ENCODE measurements at places on chromosomes 6 and 20. TPM values are rescaled to one million over a fixed set of nuclear protein-coding genes. Genes with fewer than 3 reads are reported as not detected.

The MYT1 gene
- total RNA-seq: 0.17 TPM

The ABHD16B gene
- not detected for total RNA-seq

The PXT1 gene
- total RNA-seq: not detected

The SLC16A10 gene
- total RNA-seq: 2.2 TPM

The DDX27 gene
- 32.6 TPM for total RNA-seq

The PRICKLE4 gene
- total RNA-seq: 13.1 TPM

The DEFB132 gene
- total RNA-seq: not detected

The FLRT3 gene
- 33.2 TPM for total RNA-seq

DNA sequence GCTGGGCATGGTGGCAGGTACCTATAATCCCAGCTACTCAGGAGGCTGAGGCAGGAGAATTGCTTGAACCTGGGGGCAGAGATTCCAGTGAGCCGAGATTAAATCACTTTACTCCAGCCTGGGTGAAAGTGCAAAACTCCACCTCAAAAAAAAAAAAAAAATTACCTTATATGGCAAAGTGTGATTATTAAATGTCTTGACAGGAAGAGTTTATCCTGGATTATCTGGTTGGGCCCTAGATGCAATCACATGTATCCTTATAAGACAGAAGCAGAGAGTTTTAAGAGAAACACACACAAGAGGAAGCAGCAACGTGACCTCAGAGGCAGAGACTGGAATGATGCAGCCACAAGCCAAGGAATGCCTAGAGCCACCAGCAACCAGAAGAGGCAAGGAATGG is 11.0 kb downstream of the ADA start:
- DNase-seq: no peak

DNA sequence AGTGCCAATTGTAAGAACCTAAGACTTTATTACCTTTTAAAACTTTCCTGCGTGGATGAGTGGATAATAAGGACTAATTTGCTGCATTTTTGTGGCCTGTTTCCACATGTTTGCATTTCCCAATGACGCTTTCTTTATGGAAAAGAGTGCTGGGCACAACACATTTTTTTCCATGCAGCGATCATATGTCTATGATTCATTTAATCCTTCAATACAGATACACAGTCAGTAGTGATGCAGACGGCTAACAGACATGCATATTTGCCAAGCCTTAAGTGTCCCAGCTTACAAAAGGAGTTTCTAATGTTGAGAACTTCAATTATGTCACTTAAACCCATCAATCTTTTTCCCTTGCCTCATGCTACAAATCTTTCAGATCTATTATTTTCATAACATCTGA is 239.8 kb upstream of the PREP start:
- DNase-seq: no peak

DNA sequence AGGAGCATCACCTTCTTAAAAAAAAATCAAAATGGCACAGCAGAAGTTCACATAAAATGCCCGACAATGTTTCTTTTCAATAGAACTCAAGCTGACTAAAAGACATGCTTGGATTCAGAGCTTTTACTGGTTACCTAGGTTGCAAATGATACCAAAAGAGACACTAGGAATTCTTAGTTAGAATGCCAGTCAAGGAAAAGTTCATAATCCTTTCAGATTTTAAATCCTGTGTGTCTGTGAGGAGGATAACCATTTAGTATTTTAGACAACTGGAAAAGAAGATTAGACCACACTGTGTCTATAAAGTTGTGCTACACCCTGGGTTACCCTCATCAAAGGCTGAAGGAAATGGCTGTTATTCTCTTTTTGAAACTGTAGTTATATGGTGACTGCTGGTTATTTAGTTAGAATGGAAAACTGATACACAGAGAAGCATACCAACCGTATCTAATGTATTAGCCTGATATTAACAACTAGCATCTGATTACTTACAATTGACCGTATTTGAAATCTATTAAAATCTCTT is 139.5 kb downstream of the GJA10 start:
- DNase-seq: no peak

DNA sequence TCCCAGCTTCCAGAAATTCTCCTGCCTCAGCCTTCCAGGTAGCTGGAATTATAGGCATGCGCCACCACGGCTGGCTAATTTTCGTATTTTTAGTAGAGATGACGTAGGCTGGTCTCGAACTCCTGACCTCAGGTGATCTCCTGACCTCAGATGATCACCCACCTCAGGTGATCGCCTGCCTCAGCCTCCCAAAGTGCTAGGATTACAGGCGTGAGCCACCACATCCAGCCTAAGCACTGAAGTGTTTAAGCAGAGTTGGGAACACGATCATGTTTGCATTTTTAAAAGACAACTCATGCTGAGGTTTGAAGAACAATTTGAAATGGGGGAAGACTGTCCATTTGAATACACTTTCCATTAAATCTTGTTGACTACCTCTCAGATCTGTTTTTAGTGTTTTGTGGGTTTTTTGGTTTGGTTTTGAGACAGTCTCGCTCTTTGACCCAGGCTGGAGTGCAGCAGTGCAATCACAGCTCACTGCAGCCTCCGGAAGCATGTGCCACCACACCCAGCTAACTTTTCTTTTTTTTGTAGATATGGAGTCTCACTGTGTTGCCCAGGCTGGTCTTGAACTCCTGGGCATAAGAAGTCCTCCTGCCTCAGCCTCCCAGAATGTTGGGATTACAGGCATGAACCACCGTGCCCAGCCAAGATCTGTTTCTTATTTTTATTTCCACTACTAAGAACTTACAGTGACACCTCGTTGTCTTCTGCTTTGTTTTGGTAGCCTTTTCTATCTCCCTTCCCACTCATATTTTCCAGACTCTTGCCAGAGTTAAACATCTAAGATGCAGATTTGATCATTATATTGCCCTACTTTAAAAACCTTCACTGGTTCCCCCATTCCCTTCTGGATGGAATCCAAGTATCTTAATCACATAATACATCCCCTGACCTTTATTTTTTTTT is 5.5 kb downstream of the CASP8AP2 start:
- DNase-seq: no peak

DNA sequence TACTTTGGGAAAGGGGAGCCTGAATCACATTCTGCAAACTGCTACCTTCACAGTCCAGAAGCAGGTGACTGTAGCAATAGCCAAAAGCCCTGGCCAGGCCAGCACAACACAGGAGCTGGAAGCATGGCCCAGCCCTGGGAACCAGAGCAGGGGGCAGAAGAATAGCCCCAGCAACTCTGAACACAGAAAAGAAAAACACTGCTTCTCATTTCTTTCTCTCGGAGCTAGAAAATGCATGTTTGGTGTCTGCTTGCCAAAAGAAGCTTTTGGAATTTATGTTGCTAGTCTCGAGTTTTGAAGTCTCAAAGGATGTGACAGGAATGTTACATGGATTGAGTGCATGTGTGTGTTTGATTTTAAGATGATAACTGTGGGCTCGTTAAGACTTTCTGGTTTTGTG is 79.8 kb upstream of the SCAF8 start:
- no peak for DNase-seq

DNA sequence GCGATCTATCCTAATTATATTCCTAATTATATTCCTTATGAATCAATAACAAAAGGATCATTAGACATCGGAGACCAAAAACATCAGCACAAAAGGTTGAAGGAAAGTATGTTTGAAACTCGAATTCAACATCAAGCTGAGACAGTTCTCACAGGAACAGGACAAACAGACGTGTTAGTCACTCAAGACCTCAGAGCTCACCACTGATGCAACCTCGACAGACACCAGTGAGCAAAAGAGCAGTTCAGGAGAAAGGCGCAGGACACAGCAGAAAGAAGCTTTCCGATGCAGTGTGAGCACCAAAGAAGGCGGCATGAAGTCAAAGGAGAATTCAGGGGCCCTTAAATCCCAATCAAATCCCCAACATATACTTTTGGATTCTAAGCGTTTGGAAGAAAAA is 6.3 kb upstream of the RAMACL start:
- DNase-seq: no peak

DNA sequence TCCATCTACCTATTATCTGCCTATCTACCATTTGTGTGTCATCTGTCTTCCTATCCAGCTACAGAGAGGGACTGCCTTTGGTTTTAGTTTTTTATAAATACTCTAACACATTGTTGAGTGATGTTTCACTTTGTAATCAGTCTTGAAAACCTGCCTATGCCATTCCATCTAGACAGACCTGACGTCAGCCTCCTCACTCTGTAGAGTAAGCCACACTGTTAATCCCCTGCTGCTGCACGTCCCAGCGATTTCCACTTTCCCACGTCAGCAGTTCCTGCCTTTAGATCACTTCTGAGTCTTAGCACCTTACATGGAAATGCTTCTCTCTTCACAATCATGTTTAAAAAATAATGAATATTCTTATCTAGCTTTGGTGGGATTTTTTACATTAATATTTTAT is 54.8 kb downstream of the PLG start:
- DNase-seq: no peak

DNA sequence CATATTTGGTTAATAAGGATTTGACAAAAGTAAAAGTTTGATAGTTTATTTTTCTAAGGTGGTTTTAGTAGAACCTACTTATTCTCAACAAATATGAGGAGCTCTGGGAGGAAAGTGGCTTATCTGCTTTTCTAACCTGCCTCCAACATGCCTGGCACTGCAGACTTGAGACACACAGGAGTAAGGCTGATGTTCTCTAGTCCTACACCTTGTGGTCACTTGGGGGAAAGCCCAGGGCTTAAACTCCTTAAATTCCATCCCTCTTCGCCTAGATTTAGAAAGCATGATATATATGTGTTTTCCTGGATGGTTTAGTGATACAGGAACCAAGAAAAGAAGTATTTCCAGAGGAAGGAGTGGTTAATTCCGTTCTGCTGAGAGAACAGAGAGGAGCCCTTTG is 39.9 kb upstream of the SAMD5 start:
- DNase-seq: no peak

GRCh38 chr20:62424249-62425107 is 2.9 kb downstream of the RBBP8NL start:
- DNase-seq: no peak

- no peak for DNase-seq
Observed at GRCh38 chr6:131654326-131654725, 17.2 kb downstream of the ENPP3 start.

DNA sequence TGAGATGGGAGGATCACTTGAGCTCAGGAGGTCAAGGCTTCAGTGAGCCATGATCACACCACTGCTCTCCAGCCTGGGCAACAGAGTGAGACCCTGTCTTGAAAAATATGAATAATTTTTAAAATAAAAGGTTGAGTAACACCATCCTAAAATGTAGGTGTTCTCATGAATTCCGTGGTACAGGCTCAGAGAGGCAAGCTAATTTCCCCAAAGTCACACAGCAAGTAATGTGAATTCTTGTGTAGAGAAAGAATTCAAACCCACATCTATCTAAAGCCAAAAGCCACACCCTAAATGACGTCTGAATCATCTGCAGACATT is 80.5 kb downstream of the ZNF217 start:
- no peak for DNase-seq

DNA sequence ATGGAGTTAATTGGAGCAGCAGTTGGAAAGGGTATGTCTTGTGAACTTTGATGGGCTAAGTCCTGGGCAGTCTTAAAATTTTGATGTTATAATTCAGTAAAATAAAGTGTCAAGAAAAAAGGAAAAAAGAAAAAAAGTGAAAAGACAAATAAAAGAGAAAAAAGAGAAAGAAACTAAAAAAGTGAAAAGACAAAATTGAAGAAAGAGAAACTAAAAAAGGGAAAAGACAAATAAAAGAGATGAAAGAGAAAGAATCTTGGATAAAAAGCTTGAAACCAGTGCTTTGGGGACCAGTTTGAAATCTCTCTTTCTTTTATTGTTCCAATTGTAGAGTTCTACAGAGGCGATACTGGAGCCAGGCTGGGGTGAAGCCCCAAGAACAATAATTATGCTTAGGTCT is 12.0 kb upstream of the PGK2 start:
- DNase-seq: no peak

DNA sequence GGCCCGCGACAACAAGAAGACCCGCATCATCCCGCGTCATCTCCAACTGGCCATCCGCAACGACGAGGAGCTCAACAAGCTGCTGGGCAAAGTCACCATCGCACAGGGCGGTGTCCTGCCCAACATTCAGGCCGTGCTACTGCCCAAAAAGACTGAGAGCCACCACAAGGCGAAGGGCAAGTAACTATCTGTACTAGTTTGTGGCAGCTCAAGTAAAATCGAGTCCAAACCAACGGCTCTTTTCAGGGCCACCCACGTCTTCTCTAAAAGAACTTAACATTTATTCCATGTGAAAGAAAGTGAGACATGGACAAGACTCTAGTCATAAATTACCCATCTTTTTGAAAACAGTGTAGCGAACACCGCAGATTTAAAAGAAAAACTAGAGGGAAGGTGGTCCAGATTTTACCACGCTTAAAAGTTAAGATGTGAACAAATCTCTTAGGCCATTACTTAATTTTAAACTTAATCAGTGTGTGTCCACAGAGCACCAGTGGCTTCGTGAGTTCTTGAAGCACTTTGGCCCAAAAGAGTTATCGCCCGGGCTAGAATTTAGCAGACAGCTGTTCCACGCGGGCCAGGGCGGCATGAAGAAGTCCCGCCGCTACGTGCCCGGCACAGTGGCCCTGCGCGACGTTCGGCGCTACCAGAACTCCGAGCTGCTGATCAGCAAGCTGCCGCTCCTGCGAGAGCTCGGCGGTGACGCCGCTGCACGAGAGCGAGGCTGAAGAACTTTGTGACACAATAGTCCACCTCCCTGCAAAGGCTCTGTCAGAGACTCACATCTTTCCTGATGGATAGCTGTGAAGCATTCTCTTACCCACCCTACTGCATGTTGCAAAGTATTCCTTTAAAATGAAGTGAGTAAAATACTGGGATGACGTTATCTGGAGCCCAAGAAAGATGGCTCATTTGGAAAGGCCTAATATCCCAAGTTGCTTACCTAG is 113.9 kb upstream of the PRSS16 start:
- DNase-seq: peak; percentile 65

DNA sequence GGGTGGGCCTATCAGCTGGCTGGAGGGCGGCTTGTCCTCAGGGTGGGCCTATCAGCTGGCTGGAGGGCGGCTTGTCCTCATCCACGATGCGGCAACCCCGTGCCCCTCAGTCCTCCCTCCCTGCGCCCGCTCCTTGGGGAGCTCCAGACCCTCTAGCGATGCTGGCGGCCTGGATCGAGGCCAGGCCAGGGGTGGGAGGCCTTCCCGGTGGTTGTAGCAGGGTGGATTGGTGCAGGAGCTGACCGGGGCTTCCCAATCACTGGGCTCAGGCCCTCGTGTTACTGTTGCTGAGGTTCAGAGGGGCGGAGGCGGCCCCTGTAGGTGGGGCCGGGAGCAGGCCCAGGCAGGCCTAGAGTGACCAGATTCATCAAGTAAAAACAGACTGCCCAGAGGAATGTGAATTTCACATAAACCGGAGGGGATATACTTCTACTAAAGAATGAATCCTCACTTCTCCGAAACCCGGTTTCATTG is 8.8 kb downstream of the SLC17A9 start:
- no peak for DNase-seq

- peak; percentile 15 for DNase-seq
Observed at GRCh38 chr6:70282312-70282918, 20.5 kb downstream of the COL9A1 start.

- DNase-seq: no peak
Observed at GRCh38 chr20:32162351-32162750, 45.2 kb downstream of the PLAGL2 start.

Measured in mucosa of gallbladder (tissue), 1 donor.